ENCODE measurements at places on chromosomes 6 and 20.

DNA sequence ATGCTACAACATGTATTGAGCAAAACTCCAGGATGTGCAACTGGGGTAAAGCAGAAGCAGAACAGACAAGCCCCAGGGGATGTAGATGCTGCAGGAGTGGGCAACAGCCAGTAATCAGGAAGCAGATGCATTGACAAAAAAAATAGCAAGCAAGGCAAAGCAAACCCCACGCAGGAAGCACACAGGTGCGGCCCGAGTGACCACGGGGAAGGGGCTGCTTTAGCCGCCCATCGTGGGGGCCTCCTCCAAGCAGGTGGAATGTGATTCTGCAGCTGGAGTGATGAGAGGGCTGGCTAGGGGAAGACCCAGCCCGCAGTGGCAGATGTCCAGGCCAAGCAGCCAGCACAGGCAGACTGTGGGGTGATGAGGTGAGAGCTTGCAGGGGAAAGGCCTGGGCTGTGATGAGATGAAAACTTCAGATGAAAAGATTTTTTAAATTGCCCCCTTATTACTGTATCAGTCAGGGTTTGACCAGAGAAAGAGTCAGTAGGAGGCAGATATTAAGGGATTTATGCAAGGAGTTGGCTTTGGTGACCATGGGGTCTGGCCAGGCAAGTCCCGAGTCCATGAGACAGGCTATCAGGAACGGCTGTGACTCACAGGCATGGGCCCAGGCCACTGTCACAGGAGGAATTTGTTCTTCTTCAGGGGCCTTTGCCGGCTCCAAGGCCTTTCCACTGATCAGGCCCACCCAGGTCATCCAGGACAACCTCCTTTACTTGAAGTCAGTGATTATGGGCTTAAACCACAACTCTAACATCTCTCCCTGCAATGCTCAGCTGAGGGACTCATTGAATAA, 207.6 kb downstream of the ANKRD60 start:
- no peak for DNase-seq

DNA sequence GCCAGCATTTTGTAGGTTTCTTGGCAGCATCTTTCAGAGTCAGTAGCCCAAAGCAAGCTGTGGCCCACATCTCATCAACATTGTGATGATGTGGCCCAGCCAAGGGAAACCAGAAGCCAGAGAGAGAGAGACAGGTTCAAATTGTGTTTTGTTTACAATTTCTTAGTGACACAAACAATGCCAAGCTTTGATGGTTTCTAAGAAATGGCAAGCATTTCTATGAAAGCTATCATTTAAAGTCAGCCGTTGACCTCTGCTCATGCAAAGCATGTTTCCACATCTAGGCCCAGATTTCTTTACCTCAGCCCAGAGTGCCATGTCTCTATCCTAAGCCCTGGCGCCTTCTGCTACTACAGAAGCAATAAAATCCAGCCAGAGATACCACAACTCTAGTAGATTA, 32.9 kb downstream of the GCM1 start:
- DNase-seq: no peak

GRCh38 chr20:24203526-24204183, 215.1 kb upstream of the GGTLC1 start:
- DNase-seq: no peak

- DNase-seq: no peak
These were observed 539.1 kb upstream of the MARCKS start for GRCh38 chr6:113317891-113318574.

- no peak for DNase-seq
These were observed 97.2 kb upstream of the RIPOR2 start for GRCh38 chr6:25032934-25033333.

DNA sequence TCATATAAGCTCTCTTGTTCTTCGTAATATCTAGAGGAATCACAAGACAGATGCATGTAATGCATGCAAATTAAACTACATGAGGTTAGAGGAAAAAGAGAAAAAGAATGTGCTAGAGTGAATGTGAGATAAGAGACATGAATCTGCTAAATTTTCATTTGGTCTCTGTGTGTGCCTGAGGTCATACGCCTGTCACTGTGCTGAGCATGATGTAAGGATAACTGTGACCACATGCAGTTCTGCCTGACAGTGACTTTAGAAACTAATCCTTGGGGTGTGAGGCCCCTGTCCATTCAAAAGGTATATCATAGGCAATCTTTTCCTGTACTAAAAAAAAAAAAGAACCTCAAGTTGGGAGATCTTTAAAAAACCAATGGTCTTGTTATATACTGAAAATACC, 70.6 kb downstream of the SHPRH start:
- DNase-seq: no peak

DNA sequence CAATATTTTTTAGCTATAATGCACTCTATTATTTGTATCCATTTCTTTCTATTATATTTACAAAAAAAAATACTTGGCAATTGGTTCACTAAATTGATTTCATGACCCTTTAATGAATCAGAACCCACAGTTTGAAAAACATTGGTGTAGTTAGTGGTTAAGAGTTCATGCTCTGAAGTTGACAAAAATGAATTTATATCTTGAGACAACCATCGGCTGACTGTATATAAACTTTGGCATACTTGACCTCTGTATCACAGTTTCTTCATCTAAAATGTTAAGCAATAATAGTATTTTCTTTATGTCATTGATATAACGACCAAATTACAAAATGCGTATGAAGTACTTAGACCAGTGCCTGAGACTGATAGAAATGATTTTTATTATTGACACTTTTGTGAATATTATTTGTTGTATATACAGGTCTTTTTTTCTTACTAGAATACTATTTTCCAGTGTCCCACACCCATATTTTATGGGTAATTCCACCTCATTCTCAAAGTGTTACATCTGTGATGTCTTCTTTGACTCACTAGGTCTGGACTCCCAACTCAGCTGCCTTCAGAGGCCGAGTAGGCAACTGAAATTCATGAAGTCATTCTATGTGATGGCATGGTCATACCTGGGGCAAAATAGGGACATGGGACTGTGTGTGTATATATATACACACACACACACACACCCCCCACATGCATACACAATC, 459.2 kb downstream of the RFPL4B start:
- no peak for DNase-seq

DNA sequence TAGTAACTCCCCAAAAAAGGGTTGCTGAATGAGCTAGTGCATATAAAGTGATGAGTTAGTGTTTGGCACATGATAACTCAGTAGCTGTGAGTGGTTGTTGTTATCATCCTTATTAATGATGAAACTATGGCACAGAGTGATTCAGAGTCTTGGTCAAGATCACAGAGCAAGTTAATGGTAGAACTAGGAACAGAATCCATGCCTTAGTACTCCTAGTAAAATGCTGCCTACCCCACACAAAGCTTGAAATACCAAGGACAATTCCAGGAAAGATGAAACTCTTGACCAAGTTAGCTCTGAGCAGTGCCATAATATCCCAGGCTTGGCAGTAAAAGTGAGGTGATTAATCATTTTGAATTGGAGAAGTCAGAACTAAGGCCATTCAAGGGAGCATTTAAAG, 109.1 kb upstream of the ENPP5 start:
- no peak for DNase-seq

GRCh38 chr20:62692801-62693523, 15.7 kb upstream of the NTSR1 start:
- DNase-seq: no peak

DNA sequence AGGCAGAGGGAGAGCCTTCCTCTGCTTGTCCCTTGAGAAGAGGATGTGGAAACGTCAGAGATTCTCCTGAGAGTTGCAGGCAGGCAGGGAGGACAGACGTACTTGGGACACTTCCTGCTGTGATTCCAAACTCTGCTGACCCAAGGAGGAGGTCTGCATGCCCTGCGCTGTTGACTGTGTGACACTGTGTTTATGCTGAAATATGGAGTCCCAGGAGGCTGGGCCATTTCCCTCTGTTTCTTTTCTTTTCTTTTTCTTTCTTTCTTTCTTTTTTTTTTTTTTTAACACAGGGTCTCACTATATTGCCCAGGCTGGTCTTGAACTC, 63.5 kb upstream of the BHLHE23 start:
- no peak for DNase-seq

- DNase-seq: peak; percentile 8
These were observed 36.6 kb upstream of the LTV1 start for GRCh38 chr6:143806282-143807102.
